GM18507 (cell line): ENCODE measurements at places on chromosomes 11 and 22.

- DNase-seq = no peak
Measured at GRCh38 chr11:95241681-95242081, 10.7 kb upstream of the SESN3 start.

DNA sequence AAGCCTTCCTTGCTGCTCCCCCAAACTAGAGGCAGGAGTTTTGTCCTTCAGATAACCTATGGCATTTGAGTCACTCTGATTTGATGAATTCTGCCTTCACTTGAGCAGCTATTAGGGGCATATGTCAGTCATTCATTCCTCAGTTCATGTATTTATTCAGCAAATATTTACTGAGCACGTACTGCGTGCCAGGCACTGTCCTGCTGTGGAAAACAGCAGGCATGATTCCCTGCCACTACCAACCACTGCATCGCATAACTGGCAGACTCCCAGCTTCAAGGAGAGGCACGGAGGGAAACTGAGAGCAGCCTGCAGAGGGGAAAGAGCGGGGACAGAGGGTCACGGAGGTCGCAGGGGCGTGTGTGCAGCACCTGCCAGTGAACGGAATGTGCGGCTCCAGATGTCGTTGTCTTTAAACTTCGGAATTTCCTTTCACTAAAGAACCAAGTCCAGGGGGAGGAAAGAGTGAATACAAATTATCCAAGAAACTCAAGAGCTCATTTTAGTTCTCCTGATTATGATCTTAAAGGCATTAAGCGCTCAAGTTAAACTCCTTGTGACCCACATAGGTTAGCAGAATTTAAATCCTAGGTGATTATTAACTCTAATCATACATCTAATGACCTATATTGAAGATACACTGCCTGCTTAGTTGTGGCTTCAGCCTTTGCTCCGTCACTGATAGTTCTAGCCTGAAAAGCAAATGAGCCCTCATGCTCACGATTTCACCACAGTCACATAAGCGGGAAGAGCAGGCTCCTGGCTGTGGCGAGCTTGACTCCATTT lies 12.6 kb downstream of the PPARA start:
- no peak for DNase-seq

DNA sequence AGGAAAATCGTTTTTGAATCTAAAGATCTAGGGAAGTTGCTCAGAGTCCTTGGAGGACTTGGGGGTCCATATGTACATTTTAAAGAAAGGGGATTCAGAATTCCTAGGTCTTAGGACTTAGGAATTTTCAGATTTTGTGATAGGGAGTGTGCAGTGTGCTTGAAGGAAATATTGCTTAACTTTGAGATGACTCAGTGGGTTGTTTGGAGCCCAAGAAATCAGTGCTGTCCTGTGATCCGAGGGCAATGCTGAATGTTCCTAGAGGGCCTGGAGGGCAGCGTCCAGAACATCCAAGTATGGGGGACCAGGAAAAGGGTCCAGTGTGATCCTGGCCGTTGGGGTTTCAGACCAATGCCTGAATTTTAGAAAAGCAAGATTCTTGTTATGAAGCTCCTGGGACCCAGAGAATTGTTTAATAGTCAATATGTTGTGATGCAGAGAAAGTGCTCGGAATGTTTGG lies 3.1 kb upstream of the IGF2 start:
- no peak for DNase-seq

- DNase-seq = no peak
Measured at GRCh38 chr11:62138630-62139425, 15.0 kb downstream of the INCENP start.

GRCh38 chr22:43858156-43858895 lies 4.0 kb downstream of the SULT4A1 start:
- no peak for DNase-seq

GRCh38 chr11:88414385-88414861 lies 76.9 kb upstream of the CTSC start:
- DNase-seq = no peak

- no peak for DNase-seq
Measured at GRCh38 chr11:129719037-129719436, 96.6 kb upstream of the TMEM45B start.

GRCh38 chr11:93623179-93623578 lies 38.3 kb upstream of the CEP295 start:
- no peak for DNase-seq

- DNase-seq = no peak
Measured at GRCh38 chr22:38309614-38310517, 7.4 kb downstream of the CSNK1E start.

GRCh38 chr11:10990160-10990559 lies 132.3 kb upstream of the ZBED5 start:
- DNase-seq = no peak

- no peak for DNase-seq
Measured at GRCh38 chr11:2316169-2316962, 14.6 kb downstream of the TSPAN32 start.

- DNase-seq = no peak
Measured at GRCh38 chr22:25068707-25069106, 116.2 kb downstream of the KIAA1671 start.

GRCh38 chr11:18789942-18790341 lies 1.7 kb downstream of the PTPN5 start:
- no peak for DNase-seq

- DNase-seq = no peak
Measured at GRCh38 chr11:85673393-85673792, 8.5 kb upstream of the CREBZF start.

- DNase-seq = no peak
Measured at GRCh38 chr11:11378184-11378940, 25.3 kb upstream of the CSNK2A3 start.

DNA sequence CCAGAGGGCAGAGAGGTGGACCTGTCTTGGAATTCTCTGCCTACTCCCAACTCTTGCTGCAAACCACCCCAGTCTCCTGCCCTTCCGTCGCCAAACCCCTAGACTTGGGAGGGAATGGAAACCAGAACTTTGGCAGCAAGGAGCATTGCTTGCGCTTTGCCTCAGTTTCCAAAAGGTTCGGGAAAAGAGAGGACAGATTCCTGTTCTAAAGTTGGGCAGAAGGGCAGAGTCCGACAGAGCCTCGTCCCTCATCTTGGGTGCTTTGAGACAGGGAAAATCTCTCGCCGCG lies 396 bp upstream of the ROBO3 start:
- DNase-seq = no peak

- DNase-seq = no peak
Measured at GRCh38 chr11:102522312-102523188, 8.0 kb downstream of the MMP7 start.

DNA sequence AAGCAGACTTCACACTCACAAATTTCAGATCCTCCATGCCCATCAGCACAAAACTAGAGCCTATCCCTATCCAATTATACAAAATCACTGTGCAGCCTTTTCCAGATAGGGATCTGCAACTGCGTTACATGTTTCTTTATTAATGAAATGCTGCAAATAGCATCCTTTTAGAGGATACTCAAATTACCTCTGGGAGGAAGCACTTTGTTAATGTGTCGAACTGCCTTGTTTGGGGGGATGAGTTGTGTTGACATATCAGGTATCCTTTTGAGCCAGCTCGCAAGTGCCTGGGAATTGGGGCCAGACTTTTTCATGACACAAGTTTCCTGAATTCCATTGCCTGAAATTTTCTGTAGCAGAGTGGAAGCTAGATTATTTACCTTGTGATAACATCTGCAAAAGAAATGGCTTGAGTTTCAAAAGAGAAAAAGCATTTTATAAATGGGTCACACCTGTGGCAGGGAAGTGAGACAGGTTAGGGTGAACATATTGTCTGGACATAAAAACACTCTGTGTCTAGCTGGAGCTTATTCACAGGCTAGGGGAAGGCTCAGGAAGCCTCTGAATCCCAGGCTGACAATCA lies 299.1 kb upstream of the MTNR1B start:
- no peak for DNase-seq

DNA sequence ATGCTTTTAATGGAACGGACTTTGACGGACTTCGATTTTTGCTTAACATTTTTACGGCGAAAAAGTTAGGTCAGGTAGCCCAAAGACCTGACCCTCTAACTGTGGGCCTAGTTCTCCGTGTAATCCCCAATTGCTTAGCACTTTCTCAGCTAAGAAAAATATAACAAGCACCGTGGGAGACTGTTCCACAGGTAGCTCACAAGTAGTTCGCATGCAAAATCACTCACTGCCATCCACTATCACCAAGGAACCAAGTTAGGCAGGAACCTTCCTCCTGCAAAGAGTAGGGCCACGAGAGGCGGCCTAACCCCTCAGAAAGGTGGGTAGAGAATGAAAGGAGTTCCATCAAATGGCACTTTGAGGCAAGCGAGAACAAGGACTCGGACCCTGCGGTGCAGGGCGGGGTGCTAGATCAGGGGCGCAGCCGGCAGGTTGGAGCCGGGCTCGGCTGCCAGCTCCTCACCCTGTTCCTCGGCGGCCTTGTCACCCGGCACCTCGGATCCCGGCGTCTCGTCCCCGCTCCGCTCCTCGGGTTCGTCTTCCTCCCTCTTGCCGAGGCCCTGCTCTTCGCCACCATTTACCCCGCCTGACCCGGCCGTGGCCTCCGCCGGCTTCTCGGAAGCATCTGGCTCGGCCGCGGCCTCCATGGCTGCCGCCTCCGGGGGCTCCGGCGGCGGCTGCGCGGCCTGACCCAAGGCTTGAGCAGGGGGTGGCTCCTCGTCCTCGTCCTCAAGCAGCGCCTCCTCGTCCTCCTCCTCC lies 922 bp downstream of the HNRNPUL2 start:
- DNase-seq = no peak

- DNase-seq = no peak
Measured at GRCh38 chr11:77152846-77153245, 24.8 kb downstream of the MYO7A start.

- no peak for DNase-seq
Measured at GRCh38 chr22:22219140-22219996, 25.2 kb upstream of the VPREB1 start.

DNA sequence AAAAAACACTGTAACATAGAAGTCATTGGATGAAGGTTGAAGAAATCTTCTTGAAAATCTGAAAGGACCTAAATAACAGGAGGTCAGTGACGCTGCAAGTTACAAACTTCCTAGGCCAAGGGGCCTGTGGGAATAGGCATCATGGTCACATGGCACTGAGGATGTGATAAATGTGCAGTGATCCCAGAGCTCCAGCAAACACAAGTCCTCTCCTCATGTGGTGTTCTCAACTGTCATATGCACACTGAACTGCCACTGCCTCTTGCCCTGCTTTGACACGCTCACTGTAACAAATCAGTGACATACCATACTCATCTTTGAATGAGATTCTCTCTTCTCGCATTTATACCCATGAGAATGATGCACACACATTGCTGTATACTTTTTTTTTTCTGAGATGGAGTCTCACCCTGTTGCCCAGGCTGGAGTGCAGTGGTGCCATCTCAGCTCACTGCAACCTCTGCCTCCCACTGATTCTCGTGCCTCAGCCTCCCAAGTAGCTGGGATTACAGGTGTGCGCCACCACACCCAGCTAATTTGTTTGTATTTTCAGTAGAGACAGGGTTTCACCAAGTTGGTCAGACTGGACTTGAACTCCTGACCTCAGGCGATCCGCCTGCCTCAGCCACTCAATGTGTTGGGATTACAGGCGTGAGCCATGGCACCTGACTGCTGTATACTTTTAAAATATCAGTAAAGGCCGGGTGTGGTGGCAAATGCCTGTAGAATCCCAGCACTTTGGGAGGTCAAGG lies 65.1 kb upstream of the YPEL1 start:
- no peak for DNase-seq
